Central memory CD4-positive, alpha-beta T cell (primary cell): ENCODE measurements at places on chromosomes 7 and 10.

- no peak for DNase-seq
Measured at GRCh38 chr7:69693042-69693441, 94.8 kb downstream of the AUTS2 start.

GRCh38 chr7:45660201-45660900 lies 86.2 kb downstream of the ADCY1 start:
- no peak for DNase-seq

GRCh38 chr10:6678211-6678803 lies 98.2 kb upstream of the PRKCQ start:
- peak; percentile 47 for DNase-seq

- no peak for DNase-seq
Measured at GRCh38 chr7:31107106-31108090, 55.3 kb downstream of the ADCYAP1R1 start.

DNA sequence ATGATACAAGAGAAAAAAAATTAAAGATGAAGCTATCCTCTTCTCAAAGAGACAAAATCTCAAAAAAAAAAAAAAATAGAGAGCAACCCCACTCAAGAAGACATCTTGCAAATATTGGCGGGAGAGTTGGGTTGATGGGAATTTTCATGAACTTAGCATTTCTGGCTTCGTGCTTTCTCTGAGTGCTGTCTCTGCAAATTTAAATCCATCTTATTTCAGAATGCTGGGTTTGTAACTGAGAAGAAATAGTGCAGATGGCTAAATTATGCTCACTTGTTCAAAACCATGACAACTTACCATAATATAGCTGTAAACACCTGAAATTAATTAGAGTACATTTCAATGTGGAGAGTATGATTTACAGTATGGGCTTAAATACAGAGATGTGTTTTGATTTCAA lies 484.8 kb upstream of the CELF2 start:
- no peak for DNase-seq

GRCh38 chr10:126131341-126131740 lies 235.0 kb downstream of the FANK1 start:
- no peak for DNase-seq

GRCh38 chr7:65872776-65873581 lies at the start of gene VKORC1L1:
Gene VKORC1L1 (plus strand): TSS chr7:65873074. CDS start chr7:65873372, 298 bp downstream.
- peak; percentile 93 for DNase-seq

DNA sequence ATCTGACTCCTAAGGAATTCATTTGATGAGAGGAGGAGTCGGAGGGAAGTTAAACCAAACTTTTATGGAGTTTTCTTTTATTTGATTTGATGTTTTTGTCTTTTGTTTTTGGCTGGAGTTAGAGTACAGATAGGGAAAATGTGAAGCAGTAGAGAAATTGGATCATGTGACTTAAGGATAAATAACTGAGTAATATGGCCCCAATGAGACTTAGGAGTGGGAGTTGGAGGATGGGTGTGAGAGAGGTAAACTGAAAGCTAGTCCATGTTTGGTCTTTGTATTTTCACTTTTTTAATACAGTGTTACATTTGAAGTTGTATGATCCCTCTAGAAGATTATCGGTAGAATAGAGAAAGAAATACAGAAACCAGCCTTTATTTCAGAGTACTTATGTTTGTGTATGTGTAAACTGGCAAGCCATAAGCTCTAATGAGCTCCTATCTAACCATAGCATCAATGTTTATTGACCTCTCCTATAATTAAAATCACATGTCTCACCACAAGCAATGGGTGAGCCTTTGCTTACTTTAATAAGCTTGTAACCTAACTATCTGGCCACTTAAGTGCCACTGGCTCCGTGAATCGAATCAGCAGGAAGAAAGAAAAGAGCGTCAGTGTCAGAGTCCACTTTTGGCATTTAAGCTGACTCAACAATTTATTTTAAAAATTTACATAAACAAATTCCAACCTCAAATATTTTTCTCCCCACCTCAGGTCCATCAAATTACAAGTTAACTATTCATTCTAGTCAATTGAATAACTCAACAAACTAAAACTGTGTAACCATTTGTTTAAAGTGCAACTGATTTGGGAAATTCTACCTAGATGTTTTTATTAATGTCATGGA lies 113.8 kb downstream of the EPDR1 start:
- DNase-seq, result no peak

DNA sequence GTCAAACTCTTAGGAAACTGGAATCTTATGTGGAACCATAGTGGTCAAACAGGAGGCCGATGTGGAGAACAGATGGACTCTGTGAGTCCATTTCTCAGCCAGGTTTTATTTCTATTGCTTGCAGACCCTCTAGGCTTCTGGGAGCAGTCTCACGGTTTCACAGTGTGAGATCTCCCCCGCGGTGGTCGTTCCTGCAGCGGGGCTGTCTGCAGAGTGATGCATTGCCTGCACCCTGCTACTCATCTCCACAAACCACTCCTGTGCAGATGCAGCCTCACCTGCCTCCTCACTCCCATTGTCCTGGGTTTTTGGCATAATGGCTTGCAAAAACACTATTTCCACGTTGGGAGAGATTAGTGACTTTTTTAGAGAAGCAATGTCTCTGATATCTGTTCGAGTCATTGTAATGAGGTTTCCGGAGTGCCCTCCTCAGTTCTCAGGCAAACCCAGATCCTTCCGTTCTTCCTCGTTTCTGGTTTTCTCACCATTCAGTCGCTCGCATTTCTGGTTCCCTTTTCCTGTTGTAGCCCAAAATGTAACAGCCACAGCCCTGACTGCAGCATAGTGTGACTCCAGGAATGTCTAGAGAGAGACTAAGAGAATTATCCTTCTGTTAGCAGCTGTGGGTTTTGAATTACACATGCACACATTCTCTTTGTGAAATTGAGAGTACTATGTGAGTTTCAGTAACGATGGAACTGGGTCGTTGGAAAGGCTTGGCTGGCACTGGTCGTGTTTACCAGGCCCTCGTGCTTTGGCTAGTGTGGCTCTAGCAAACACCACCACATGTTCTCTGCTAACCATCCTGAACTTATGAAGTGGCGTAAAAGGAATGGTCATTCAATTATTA lies 30.2 kb downstream of the ACADSB start:
- no peak for DNase-seq

DNA sequence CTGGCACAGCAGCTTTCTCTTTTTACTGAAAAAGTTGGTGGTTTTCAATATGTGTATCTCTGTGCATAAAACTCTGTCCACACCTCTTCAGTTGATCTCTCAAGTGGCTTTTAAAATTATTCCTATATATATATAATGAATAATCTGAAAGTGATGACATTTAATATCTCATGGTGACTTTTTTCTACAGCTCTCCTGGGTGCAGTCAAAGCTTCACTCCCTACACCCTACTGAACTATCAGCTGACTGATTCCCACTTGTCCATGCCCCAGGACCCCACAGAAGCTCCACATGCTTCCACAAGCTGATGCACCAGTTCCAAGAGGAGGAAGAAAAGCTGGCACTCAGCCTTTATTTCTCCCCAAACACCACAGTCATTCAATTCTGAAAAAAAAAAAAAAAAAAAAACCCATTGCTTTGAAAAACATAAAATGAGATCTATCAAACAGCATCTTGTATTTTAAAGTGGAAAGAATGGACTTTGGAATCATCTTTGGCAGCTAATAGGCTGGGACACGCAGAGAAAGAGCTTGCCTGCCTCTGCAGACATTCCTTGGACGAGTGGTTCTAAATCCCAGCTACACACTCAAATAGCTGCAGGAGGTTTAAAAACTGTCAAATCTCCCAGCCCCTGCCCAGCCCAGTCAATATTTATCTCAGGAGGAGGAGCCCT lies 75.3 kb upstream of the GDF10 start:
- DNase-seq, result no peak

- DNase-seq, result peak; percentile 32
Measured at GRCh38 chr7:50396856-50397255, 53.3 kb downstream of the FIGNL1 start.

DNA sequence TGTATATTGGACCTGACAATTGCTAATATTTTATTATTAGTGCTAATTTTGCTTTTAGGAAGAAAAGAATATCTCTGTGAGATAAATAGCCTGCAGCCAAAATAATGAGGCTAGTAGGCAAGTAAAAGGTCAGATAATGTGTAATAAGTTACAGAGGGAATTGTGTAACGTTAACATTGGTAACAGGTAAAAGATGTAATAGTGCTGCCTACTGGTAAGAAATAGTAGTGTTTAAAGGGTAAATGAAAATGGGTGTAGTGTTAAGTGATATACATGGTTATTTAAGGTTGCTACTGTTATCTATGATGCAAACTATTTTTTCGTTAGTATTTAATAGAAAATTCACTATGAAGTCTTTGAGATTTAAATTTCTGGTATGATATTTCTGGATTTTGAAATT lies 9.2 kb upstream of the FOXP2 start:
- no peak for DNase-seq
